ENCODE measurements at places on chromosomes 1 and 21. TPM values are rescaled to one million over a fixed set of nuclear protein-coding genes. Genes with fewer than 3 reads are reported as not detected.

RNU1-2 gene
- 2,882 TPM for total RNA-seq

IVL gene
- total RNA-seq: not detected

HOOK1 gene
- not detected for total RNA-seq

FNDC10 gene
- total RNA-seq: 4.5 TPM

S100A7A gene
- not detected for total RNA-seq

RHEX gene
- not detected for total RNA-seq

POMGNT1 gene
- total RNA-seq: 5.6 TPM

TRPM2 gene
- total RNA-seq: 0.08 TPM

AQP10 gene
- total RNA-seq: not detected

ANGPTL1 gene
- 6.6 TPM for total RNA-seq

ARHGEF2 gene
- total RNA-seq: 161 TPM

SOX13 gene
- total RNA-seq: 3.3 TPM

LEFTY1 gene
- not detected for total RNA-seq

LCE2C gene
- total RNA-seq: not detected

NEXN gene
- 17.6 TPM for total RNA-seq

HES3 gene
- not detected for total RNA-seq

FCRL5 gene
- not detected for total RNA-seq

HMGCS2 gene
- total RNA-seq: not detected

KPRP gene
- total RNA-seq: not detected

TTC39A gene
- 0.25 TPM for total RNA-seq

CTSE gene
- total RNA-seq: not detected

KCTD3 gene
- total RNA-seq: 45.6 TPM

ITGB2 gene
- 0.09 TPM for total RNA-seq

FAM78B gene
- total RNA-seq: 0.27 TPM

ITLN2 gene
- total RNA-seq: 3.8 TPM

IL6R gene
- 5.3 TPM for total RNA-seq

TEX38 gene
- not detected for total RNA-seq

TUFT1 gene
- total RNA-seq: 3.9 TPM

HFM1 gene
- 0.49 TPM for total RNA-seq

RAB25 gene
- total RNA-seq: not detected

BARHL2 gene
- not detected for total RNA-seq

TMEM82 gene
- total RNA-seq: not detected

CNIH3 gene
- 72.4 TPM for total RNA-seq

RGS18 gene
- not detected for total RNA-seq

DNASE2B gene
- not detected for total RNA-seq

EFNA1 gene
- total RNA-seq: 0.16 TPM

ADAMTS4 gene
- 3.1 TPM for total RNA-seq

BNIPL gene
- 0.18 TPM for total RNA-seq

FBXO42 gene
- total RNA-seq: 18.6 TPM

SYCP1 gene
- total RNA-seq: not detected

C1orf74 gene
- 2.4 TPM for total RNA-seq

CFAP107 gene
- not detected for total RNA-seq

NTRK1 gene
- total RNA-seq: 0.09 TPM

LCE1B gene
- total RNA-seq: not detected

C4BPA gene
- total RNA-seq: not detected

GCSAML gene
- total RNA-seq: not detected

PINK1 gene
- 43.0 TPM for total RNA-seq

PGLYRP3 gene
- total RNA-seq: not detected

KRTCAP2 gene
- total RNA-seq: 29.8 TPM

ALG14 gene
- 2.4 TPM for total RNA-seq

CD5L gene
- not detected for total RNA-seq

CCDC30 gene
- 5.8 TPM for total RNA-seq

TACSTD2 gene
- total RNA-seq: 0.36 TPM

CLCA4 gene
- not detected for total RNA-seq

CGN gene
- 0.09 TPM for total RNA-seq

PLPPR5 gene
- total RNA-seq: not detected

All from fibroblast of the aortic adventitia (primary cell).